Right lung (tissue), 10 donors: ENCODE measurements at places on chromosomes 3 and 15. TPM values are rescaled to one million over a fixed set of nuclear protein-coding genes. Genes with fewer than 3 reads are reported as not detected.

The GOLGA6L10 gene
- 7.5 TPM for polyA plus RNA-seq

The GASK1A gene
- polyA plus RNA-seq = 4.3 TPM

The ZNF660 gene
- 27.0 TPM for polyA plus RNA-seq

The PDZRN3 gene
- polyA plus RNA-seq = 54.6 TPM

The RCCD1 gene
- 18.9 TPM for polyA plus RNA-seq

The TGM5 gene
- polyA plus RNA-seq = not detected

The NECTIN3 gene
- 154 TPM for polyA plus RNA-seq

The CERS3 gene
- polyA plus RNA-seq = 0.18 TPM

The UNC13C gene
- polyA plus RNA-seq = 16.0 TPM

The MYLK gene
- polyA plus RNA-seq = 392 TPM
